ENCODE measurements at places on chromosomes 5 and 9.

GRCh38 chr9:4226331-4227250 is 73.3 kb downstream of the GLIS3 start:
- no peak for DNase-seq

DNA sequence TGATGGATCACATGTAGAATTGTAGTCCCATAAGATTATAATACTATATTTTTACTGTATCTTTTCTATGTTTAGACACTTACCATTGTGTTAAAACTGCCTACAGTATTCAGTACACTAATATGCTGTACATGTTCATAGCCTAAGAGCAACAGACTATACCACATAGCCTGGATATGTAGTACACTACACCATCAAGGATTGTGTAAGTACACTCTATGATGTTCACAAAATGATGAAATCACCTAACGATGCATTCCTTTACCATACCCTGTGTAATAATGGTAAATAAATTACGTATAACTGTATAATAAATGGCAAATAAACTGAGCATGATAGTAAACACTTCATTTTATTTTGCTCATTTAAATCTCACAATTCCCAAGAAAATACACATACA is 60.3 kb downstream of the RICTOR start:
- DNase-seq, result peak; percentile 76

DNA sequence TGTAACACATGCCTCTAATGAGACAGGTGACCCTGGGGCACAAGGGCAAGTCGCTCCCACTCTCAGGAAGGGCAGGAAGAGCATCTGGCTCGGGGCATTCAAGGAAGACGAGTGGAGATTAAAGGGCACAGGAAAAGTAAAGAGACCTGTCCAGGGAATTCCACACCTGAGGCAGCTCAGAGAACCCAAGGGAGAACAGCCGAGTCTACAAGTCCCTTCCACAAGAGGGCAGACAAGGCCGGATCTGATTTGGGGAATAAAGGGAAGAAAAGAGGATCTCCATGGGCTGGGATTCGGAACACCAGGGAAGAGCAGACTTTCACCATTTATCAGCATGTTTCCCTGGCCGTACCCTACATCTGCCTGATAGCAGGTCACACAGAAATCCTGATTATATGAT is 28.1 kb downstream of the GPX3 start:
- no peak for DNase-seq

GRCh38 chr5:45532826-45533624 is 163.2 kb downstream of the HCN1 start:
- DNase-seq, result no peak

- peak; percentile 83 for DNase-seq
These were observed 93.0 kb upstream of the NIPAL4 start for GRCh38 chr5:157366741-157367674.

DNA sequence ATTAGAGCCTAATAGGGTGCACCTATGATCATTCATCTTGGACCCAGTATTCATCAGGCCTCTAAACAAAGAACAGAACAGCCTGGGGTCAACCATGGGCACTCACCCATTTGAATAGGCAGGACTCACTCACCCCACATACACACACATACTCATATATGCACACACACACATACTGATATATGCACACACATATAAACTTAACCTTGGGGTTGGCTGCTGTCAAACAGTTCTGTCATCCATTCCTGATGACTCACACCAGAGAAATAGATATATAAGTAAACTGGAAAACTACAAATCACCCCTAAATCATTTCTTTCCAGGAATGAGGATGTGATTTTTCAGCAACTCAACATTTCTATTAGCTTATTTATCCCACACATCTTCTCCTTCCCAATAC is 51.3 kb downstream of the ARL15 start:
- DNase-seq, result peak; percentile 61

- no peak for DNase-seq
These were observed 617.0 kb upstream of the CDH18 start for GRCh38 chr5:20604992-20605391.

DNA sequence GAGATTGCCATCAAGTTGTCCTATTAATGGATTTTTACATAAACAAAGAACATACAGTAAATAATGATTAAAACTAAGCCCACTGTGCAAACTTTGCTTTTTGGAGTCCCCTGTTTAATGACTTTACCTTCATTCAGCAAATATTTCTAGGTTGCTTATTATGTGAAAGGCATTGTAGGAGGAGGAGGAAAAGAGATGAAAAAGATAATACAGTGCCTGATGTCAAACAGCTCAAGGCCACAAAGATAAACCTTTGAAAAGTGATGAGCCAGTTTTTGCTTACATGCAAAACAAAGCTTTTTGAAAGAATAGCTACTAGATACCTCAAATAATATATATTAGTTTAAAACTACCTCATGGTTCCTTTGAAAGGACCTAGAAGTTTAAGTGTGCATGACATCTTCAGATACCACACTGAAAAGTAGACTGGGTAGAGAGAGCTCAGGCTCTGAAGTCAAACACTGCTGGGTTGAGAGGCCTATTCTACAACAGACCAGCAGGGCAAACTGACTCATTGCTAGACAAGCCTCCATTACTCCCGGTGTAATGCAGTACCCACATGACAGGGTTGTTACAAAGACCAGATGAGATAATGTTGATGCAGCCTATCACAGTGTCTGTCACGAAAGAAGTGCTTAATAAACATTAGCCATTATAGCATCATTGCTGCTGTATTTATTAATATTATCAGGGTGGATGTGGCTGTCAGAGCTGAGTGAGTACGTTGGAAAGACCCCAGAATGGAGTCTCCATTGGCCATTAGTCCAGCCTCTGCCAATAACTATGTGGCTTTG is 11.8 kb downstream of the DEPDC1B start:
- peak; percentile 80 for DNase-seq

GRCh38 chr5:18438126-18438525 is 803.9 kb downstream of the TAF11L14 start:
- DNase-seq, result no peak

GRCh38 chr5:111256128-111256527 is 31.9 kb downstream of the CAMK4 start:
- DNase-seq, result no peak

DNA sequence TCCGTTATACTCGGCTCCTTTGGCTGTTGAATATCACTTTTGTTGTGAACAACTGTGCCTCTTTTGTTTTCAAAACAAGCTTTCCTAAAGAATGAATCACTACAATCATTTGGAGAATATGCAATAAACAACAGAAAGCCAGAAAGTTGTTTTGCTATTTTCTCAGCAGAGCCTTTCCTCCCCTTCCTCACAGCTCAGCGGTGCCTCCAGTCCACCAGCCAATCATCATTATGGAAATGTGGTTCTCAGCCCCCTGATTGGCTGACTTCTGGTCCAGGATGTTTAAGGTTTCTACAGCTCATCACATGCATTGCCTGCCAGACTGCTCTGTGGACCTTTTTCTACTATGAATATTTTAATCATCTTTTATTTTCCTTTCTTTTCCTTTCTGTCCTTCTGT is 9.1 kb upstream of the ZNF608 start:
- peak; percentile 41 for DNase-seq

GRCh38 chr9:131008909-131009618 is at the start of gene LAMC3:
TSS of gene LAMC3 (plus strand) at chr9:131009174. CDS start at chr9:131009215, 41 bp downstream.
- no peak for DNase-seq

- DNase-seq, result no peak
These were observed 126.0 kb upstream of the FAM120A start for GRCh38 chr9:93325307-93326035.

- peak; percentile 11 for DNase-seq
These were observed 467.5 kb upstream of the TLE4 start for GRCh38 chr9:79104216-79104615.

DNA sequence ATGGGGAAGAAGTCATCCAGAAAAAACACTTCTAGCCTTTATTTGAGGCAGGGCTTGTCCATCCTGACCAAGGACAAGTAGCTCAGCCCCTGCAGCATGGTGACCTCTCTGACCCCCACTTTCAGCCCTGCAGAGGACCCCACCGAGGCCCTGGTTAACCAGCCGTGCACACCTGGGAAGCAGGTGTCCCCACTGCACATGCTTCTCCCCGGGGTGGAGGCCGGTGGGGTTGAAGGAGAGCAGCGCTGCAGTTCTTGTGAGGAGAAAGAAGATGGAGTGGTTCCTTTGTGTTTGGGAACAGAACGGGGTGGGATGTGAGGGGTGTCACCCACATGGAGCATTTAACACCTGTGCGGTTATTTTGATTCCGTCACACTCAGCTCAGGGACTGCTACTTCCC is 21.1 kb upstream of the ZBTB34 start:
- no peak for DNase-seq
